ENCODE measurements at places on chromosomes 7 and 10.
A peak's percentile ranks its signal among the peaks of the same experiment; 100 is the strongest.

DNA sequence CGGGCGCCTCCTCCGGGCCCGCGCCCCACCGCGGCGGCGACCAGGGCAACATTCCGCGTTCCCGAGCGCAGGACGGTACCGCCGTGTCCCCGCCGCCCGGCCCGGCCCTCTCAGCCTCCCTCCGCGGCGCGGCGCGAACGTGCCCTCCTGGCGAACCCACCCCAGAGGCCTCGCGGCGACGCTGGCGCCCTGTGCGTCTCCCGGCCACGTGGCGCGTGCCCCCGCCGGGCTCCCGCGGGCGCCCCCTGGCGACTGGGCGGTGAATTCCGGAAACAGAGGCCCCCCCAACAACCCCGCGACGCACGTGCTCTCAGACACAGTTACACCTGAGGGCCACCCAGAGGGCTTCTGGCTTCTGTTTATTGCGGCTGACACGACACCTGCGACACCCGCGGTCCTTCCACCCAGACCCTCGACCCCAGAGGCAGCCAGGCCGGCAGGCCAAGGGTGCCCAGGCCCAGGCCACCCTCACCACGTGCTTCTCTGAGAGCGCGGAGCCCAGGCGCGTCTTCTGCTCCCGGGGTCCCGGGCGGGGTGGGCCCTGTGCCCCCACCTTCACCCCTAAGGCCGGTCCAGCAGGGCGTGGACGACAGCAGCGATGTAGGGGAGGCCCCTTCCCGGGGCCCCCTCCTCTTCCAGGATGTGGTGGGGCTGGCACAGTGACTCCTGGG, at the start of gene SAP25:
Gene SAP25, minus strand, starts transcription at position 210 of the 671 bp plus-strand sequence. Its CDS starts 158 bp downstream, at position 52.
- no peak for DNase-seq

DNA sequence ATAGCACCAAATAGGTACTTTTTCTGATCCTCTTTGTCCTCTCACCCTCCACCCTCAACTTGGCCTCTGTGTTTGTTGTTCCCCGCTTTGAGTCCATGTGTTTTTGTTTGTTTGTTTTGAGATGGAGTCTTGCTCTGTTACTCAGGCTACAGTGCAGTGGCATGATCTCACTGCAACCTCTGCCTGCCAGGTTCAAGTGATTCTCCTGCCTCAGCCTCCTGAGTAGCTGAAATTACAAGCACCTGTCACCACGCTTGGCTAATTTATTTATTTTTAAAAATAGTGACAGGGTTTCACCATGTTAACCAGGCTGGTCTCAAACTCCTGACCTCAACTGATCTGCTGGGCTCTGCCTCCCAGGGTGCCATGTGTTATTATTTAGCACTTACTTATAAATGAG, 5.3 kb downstream of the ZNF273 start:
- DNase-seq: no peak

- no peak for DNase-seq
Measured at GRCh38 chr7:16619979-16620408, 25.6 kb downstream of the ANKMY2 start.

DNA sequence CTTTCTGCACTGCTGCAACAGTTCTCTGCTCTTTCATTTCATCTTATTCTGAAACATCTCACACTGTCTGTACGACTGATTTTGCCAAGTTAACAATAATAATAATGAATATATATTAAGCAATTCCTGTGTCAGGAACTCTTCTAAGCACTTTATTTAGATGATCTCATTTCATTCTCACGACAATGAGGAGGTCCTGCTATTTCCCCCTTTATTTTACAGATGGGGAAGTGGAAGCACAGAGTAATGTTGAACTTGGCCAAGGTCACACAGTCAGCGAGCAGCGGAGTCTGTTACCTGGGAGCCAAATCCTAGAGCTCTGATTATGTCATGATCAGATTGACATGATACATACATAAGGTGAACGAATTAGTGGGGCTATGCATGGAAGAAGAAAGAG, 5.8 kb downstream of the MRC1 start:
- no peak for DNase-seq

GRCh38 chr7:55517191-55517633, 55.1 kb downstream of the VOPP1 start:
- no peak for DNase-seq

- no peak for DNase-seq
Measured at GRCh38 chr7:101890749-101891523, 73.5 kb downstream of the CUX1 start.

DNA sequence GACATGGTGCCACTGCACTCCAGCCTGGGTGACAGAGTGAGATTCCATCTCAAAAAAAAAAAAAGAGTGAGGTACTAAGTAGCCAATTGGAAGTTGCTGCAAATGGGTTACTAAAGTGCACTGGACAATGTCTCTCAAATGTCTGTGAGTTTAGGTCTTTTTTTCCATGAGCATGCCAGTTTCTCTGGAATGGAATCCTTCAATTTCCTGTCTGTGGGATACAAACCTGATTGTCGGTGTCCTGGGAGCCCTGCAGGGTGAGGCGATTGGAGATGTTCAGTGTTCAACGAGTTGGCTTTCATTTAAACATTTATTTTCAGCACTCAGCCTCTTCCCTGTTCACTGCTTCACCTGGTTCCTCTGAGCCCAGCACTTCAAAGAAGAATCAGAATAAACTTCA, 5.3 kb upstream of the CALD1 start:
- DNase-seq: peak; percentile 74

DNA sequence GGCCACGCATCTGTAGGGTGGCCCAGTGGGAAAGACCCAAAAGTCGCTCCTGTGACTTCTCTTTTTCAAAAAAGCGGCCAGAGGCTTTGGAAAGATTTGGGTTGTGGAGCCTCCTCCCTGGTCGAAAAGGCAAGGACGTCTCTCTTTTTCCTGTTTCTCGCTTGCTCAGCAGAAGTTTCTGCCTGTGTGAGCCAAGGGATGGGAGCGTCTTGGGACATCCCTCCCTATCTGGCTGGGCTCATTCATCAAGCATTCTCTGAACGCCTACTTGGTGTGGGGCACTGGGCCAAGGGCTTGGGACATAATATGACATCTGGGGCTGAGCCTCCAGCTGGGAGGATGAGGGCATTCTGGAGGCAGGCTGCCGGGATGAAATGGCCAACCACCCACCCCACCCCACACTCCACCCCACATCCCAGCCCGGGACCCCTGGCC, 120.9 kb downstream of the C10orf105 start:
- peak; percentile 64 for DNase-seq

GRCh38 chr7:101845974-101846373, 28.5 kb downstream of the CUX1 start:
- DNase-seq: no peak

GRCh38 chr7:141590666-141591065, 39.5 kb downstream of the AGK start:
- no peak for DNase-seq

DNA sequence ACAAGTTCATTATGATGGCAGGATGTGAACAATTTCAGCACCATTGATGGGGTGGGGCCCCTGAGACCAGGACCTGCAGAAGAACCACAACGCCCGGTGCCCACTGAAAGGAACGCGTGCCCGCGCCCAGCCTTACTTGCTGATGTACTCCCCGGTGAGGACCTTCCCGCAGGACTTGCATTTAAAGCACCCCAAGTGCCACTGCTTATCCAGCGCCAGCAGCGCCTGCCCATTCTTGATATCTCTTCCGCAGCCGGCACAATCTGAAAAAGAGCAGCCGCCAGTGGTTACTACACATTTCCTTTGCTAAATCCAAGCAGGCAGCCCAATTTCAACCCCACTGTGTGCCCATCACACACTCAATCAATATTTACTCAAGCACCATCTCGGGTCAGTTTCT, 110.6 kb downstream of the ABLIM1 start:
- DNase-seq: no peak

DNA sequence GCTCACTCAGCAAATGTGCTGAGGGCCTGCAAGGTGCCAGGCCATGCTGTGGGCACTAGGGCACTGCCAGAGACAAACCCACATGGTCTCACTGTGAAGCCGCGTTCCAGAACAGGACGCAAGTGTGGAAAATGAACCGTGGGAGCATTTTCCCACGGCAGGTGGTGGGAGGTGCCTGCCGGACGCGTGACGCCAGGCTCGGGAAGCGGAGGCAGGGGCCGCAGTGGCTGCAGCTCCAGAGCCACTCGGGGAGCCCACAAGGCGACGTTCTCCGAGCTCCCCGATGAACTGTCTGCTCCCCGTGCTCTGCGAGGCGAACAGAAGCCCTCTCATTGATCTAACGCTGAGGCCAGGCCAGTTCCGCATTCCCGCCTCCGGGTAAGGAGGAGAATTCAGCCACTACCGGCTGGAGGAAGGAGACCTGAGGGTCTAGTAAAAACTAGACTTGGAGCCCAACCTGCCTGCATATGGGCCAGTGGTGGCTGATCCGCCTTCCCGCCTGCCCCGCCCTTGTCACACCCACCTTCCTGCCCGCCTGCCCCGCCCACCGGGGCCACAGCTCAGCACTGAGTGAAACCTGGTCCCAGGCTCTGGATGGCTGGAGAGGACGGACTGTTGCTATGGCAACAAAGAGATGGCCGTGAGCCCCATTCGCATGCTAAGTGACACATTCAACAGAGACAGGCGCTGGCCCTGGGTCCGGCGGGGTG, 13.1 kb downstream of the ADGRA1 start:
- peak; percentile 5 for DNase-seq

GRCh38 chr10:84230359-84230758, 5.0 kb upstream of the LRIT2 start:
- no peak for DNase-seq

- peak; percentile 46 for DNase-seq
Measured at GRCh38 chr7:28474640-28475039, 62.3 kb downstream of the CREB5 start.

- no peak for DNase-seq
Measured at GRCh38 chr7:112130729-112131410, 75.3 kb downstream of the DOCK4 start.

GRCh38 chr7:158085741-158086695, 501.6 kb downstream of the PTPRN2 start:
- no peak for DNase-seq

GRCh38 chr7:45028138-45028919, 28.3 kb downstream of the CCM2 start:
- DNase-seq: no peak

GRCh38 chr10:132700156-132701098, 85.5 kb downstream of the NKX6-2 start:
- DNase-seq: peak; percentile 54

DNA sequence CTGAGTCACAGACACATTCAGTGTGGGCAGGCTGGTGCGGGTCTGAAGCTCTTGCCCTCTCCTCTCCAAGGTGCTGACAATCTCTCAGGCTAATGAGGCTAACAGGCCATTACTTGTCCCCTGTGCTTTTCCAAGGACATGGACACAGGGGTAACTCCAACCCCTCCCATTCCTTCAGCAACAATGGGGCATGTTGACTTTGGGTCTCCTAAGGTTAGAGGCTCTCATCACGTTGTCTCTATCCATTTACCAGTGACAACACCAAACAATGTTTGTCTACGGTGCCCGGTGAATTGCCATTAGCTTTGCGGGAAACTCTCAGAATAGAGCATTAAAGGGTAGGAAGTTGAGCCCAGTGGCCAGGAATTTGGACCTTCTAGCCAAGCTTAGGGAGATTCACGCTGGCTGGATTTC, 101.6 kb upstream of the TNS3 start:
- no peak for DNase-seq

DNA sequence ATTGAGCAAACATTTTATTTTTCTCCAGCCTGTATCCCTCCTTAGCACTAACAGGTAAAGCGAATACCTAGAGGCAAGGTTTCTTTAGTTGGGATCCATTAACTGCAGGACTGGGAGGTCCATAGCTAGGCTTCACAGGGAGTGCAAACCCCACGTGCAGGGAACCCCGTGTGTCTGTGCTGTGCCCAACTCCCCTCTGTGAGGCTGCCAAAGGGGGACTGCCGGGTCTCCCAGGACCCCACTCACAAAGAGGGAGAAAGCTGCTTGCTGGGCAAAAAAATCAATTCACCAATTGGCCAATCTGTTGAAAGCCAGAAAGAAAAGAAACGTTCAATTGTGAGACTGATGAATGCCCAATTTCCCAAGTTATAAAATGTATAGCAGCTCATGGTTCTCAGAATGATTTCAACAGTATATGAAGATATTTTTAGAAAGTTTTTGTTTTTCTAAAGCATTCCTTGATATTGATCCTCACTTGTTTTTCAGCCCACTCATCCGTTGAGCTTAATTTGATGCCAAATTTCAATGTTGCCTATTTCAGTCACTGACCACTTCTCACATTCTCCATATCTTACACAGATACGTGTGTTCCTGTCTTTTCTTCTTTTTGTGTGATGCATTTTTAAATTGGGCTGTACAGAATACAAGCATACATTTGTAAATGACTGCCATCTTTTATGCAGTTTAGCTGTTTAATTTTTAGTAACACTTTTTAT, 202.7 kb upstream of the PRSS58 start:
- DNase-seq: peak; percentile 82

- DNase-seq: no peak
Measured at GRCh38 chr10:89216056-89216455, 8.9 kb upstream of the CH25H start.

GRCh38 chr7:66542528-66543269, 86.0 kb upstream of the KCTD7 start:
- peak; percentile 77 for DNase-seq

DNA sequence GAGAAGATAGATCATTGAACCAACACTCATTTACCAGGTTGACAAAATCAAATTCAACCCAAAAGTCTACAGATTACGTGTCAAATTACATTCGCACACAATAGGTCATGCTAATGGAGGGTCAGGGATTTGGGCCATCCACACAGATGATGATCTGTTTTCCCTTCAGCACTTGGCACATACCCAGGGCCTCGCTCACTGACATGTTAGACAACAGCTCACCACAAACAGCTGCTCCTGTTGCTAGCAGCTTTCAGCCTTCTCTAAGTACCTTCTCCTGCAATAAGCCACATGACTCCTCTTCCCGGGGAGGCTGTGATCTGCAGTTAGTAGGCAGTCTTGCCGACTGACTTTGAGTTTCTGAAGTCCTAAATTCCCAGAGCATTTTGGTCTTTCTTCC, 18.4 kb downstream of the NKX2-3 start:
- no peak for DNase-seq

DNA sequence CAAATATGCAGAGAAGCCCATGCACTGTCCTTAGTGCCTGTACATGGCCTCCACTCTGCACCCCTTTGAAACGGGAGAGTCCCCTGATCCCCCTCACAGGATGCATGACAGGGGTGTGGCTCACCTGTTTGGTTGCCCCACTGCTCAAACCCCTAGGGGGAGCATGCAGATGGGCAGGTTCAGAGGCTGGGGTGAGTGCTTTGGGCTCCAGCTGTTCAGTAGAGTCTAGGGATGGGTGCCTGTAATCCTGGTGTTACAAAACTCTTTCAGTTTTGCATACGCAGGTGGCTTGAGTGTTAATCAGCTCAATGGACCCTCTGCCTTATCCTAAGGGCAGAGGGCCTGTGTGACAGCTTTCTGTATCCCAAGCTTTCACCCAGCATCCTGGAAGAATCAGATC, 7.8 kb upstream of the SFTPA1 start:
- no peak for DNase-seq

DNA sequence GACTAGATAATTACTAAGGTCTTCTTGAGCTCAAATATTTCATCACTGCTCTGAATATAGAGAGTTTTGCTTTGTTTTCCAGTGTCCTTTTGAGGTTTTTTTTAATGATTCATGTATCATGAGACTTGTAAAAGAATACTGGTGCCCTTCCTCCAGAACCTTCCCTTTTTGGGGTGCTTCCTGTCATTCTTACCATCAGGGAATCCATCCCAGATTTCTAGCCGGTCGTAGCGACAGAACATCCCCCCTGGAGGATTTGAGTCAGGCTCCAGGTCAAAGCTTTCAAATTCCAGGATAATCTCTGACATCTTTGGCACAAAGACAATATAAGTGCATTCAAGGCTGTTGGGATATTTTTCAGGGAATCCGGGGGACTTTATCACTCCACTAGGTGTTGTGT, 71.0 kb downstream of the NRP1 start:
- peak; percentile 51 for DNase-seq

GRCh38 chr10:125415006-125415633, 254.8 kb upstream of the CTBP2 start:
- DNase-seq: no peak

GRCh38 chr7:81165070-81165469, 246.2 kb upstream of the SEMA3C start:
- DNase-seq: no peak
